ENCODE measurements at places on chromosomes 11 and 22.

GRCh38 chr11:606245-606644 is 9.5 kb downstream of the IRF7 start:
- DNase-seq, result no peak

GRCh38 chr11:104649002-104649401 is 249.3 kb downstream of the CASP12 start:
- no peak for DNase-seq

DNA sequence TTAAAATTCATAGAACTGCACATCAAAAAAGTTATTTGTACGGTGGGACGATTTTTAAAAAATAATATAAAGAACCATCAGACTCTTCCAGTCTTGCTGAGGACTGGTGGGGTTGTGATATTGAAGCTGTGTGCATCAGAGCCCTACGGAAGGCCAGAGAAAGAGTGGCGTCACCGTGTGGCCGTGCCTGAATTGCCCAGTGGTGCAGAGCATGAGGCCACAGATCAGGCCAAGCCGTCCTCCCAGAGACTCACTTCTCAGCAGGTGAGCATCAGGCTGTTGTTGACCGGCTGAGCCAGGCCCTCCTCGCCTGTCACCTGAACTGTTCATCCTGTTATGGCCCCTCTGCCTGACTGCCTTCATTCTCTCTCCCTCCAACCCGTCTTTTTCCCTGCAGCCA is 1013.9 kb downstream of the TBC1D22A start:
- DNase-seq, result no peak

DNA sequence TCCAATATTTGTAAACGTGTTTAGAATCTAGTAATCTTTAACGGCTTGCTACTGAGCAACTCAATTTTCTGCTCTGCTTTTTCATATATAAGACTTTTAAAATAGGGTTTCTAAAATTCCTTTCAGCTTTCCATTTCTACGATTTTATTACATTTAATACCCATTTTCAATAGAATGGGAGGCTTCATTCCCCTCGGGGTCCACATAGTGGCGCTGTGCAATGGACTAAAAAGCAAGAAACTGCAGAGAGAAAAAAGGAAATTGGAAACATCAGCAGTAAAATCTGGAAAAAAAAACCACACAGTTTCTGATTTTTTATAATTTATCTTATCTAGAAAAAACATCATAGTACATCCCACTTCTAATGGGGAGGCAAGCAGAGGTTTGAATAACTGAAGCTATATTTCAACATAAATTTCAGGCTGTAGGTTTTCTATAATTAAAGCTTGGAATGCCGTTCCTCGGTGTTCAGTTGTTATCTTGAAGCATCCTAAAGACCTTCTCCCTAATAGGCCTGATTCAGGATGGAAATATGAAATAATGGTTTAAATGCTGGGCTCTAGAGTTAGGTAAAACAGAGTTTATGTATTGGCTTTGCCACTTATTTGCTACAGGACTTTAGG is 18.7 kb upstream of the JHY start:
- peak; percentile 49 for DNase-seq

- no peak for DNase-seq
Measured at GRCh38 chr22:30304495-30305244, 15.4 kb upstream of the CASTOR1 start.

DNA sequence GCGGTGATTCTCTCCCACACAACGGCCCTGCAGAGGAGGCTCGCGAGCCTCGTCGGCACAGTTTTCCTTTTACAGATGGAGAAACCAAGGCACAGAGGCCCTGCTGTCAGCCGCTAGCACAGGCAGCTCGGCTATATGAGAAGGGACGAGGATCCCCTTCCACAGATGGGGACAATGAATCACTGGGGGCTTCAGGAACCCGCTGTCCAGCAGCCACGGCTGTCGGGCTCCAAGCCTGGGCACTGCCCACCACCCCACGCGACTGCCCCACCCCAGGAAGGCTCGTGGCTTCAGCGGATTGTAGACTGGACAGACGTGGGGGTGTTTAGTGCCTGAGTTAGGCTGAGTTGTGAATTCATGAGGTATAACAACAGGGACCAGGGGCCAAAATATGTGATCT is 17.2 kb upstream of the FGF3 start:
- no peak for DNase-seq

DNA sequence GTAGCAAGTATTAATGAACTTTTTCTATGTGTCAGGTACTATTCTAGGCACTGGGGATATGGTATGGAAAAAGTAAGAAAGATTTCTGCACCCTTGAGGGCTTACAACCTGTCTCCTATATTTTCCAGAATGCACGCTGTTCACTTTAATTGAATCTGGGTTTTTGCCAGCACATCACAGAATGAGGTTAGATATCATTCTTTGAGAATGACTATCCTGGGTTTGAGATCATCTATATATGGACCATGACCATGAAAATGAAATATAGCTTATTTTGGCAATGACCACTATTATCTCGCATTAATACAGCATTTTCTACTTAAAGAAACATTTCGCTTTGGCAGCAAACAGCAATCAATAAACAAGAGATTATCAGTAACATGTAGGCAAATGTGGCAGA is 46.9 kb downstream of the C11orf71 start:
- no peak for DNase-seq

DNA sequence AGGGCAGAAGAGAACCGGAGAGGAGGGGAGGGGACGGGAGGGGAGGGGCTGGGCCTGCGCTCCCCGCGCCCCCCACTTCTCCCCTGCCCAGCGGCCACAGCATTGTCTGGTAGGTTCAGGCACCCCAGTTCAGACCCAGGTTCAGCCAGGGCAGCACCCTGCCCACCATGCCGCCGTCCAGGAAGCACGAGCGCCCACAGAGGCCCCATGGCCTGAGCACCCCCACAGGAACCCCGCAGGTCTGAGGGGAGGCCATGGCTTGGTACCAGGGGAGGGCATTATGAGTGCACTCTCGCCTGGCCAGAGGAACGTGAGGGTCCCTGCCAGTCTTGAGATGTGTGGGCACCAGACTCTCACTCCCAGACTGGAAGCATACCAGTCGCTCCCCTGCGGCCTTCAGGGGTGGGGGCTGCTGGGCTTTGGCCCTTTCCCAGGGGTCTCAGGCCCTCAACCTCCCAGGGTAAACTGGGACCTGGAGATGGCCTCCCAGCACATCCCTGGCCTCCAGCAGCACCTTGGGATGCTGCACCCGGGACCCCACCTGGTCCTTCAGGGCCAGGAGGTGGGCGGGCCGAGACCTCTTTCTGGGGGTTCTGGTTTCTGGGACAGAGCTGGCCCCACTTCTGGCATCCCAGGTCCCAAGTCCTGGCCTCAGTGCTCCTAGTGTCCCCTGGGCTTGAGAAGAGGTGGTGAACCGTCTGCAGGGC is 597 bp upstream of the PLXNB2 start:
- DNase-seq, result no peak

GRCh38 chr11:111368285-111368560 is 10.9 kb downstream of the POU2AF1 start:
- DNase-seq, result no peak

GRCh38 chr22:36328635-36329253 is 59.0 kb downstream of the MYH9 start:
- DNase-seq, result peak; percentile 73

GRCh38 chr11:59801160-59801706 is 9.3 kb downstream of the MRPL16 start:
- no peak for DNase-seq

DNA sequence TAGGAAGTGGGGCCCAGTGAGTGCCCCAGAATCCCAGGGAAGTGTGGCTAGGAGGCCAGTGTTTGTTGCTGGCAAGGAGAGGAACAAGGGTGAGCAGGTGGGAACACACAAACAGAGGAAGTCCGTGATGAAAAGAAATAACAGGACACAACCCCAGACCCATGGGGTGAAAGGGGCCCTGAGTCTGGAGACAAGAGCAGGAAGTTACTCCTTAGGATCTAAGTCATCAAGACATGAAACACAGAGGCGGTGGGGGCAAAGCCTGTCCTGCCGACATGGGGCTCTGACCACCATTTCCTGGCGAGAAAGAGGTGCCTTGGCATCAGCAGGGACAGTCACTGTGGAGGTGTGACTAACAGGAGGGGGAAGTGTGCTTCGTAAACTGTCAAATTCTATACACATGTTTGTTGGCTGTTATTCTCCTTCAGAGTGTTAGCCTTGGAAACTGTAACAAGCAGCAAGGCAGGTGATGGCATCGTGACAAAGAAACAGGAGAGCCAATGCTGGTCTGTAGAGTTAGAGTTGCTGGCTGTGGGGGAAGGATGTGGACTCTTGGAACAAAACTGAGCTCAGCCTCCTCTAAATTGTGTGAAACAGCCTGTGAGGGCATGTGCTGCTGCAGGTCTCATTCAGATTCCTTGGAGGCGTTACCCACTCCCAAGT is 21.7 kb downstream of the CHST1 start:
- DNase-seq, result no peak

- peak; percentile 95 for DNase-seq
Measured at GRCh38 chr11:9613118-9613829, 39.8 kb downstream of the WEE1 start.

- DNase-seq, result no peak
Measured at GRCh38 chr11:115345361-115345760, 158.9 kb downstream of the CADM1 start.

DNA sequence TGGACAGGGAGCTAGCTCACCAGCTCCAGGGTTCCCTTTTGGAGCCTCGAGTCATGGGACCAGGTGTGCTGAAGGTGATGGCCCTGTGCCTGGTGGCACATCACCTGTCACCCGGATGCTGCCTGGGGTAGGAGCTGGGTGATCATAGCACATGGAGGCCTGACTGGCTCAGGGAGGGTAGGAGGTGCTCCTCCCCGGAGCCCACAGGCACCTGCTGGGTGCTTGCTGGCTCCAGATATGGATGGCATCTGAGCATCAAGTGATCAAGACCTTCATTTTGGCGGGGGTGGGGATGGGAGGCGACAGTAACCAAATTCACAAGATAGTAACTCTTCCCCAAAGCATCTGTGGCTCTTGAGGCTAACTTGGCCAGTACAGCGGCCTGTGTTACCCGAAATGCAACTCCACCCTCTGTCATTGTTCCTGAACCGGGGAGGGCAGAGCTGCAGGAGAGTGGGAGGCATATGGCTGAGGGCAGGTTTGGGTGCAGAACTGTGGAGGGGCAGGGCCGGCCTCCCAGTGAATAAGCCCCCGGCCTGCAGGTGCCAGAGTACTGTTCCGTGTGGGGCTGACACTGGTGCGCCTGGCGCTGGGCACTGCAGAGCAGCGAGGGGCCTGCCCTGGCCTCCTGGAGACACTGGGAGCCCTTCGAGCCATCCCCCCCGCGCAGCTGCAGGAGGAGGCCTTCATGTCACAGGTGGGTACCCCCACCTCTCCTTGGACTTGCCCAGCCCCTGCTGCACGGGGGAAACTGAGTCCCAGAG is 4.7 kb downstream of the TBC1D10C start:
- DNase-seq, result peak; percentile 57

DNA sequence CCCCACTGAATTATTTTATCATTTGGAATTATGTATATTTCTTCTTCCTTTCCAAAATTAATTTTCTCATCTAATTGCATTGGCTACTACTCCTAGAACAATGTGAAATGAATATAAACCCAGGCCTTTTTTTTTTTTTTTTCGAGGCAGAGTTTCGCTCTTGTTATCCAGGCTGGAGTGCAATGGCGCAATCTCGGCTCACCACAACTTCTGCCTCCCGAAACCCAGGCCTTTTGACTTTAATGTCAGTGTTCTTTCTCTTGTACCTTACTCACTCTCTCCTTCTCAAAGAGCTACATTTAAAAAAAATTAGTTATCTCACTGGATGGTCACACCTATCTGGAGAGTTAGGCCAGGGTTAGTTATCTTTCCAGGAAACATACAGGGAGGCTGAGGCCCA is 35.3 kb upstream of the LRRC32 start:
- DNase-seq, result no peak

DNA sequence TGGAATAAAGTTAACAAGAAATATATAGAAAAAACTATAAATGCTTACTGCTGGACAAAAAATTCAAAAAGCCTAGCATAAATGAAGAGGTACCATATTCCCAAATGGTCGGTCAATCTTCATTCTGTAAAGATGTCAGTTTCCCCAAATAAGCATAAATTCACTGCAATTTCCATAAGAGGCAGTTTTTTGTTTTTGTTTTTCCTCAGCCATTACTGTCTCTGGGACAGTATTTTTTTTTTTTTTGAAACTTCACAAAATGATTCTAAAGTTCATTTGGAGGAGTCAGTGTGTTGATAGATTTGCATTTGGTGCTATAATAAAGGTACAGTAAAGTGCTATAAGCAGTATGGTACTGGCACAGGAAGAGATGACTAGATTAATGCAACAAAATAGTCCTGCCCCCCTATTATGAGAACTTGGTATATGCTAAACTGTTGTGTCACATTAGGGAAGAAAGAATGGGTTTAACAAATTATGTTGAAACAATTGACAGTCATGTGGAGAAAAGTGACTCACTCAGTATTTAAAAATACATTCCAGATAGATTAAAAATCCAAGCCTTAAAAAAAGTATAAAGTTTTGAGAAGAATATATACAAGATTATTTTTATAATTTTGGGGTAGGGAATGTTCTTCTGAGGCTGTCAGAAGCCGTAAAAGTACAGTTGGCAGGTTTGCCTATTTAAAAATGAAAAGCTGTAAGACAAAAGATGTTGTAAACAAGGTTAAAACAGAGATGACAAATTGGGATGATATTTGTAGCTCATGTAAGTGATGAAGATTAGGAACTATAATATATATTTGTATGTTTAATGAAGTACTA is 2.6 kb upstream of the FTH1 start:
- no peak for DNase-seq

GRCh38 chr11:129894278-129895125 is 876 bp downstream of the NFRKB start:
- peak; percentile 54 for DNase-seq

Data from activated T-cell treated with anti-CD3 and anti-CD28 coated beads, Interleukin-2, amount 50 U/mL, for 48 hours (primary cell).